ENCODE measurements at places on chromosomes 2 and 18. TPM values are rescaled to one million over a fixed set of nuclear protein-coding genes. Genes with fewer than 3 reads are reported as not detected.

DNA sequence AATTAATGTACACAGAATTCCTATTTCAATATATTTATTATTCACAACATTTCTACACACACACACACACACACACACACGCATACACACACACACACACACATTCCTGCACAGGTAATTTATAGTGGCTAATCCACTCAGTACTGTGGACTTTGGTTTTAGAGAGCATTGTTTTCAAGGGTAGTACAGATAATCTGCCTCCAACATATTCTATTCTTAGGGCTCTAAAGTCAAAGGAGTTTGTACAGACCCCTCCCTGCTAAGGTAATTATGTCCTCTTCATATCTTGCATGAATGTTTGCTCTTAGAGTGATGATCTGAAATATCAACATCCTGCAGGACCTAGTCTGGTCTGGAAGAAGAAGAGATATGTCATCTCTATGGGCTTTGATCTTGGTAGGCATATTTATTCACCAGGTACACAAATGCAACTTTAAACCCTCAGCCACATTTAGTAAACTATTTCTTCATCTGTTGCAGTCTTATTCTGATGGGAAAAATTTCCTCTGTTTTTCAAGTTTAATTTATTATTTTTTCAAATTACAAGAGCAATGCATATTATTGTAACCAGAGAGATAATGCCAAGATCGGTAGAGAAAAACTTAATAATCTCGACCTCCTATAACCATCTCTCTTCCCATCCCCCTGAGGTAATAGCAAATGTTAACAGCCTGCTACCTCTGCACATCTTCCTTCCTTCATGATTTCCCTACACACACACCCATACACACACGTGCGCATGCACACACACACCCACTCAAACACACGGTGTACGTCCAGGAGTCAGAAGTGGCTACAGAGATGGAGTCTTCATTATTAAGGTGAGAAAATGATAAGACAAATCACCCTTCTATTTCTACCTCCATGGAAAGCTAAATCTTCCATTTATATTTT is 18.3 kb upstream of the POLE4 start:
- H3K36me3 ChIP-seq: no peaks in the 10 kb centered on the region
- no peak overlapping the region for H3K27ac ChIP-seq
- no peaks in the 10 kb centered on the region for H3K4me1 ChIP-seq
- no peaks in the 10 kb centered on the region for H3K27me3 ChIP-seq

The ALLC gene
- total RNA-seq: not detected

GRCh38 chr18:59959073-59959472 is 59.3 kb downstream of the PMAIP1 start:
- H3K36me3 ChIP-seq: no peaks in the 10 kb centered on the region
- DNase-seq: no peak
- no peaks in the 10 kb centered on the region for H3K27me3 ChIP-seq

- no peaks in the 10 kb centered on the region for H3K36me3 ChIP-seq
- H3K4me3 ChIP-seq: no peak overlapping the region
- H3K4me1 ChIP-seq: peaks cover 50% of the 10 kb centered on the region
- H3K27me3 ChIP-seq: no peaks in the 10 kb centered on the region
- peak; percentile 60 for DNase-seq
Measured at GRCh38 chr2:9192712-9193111, 13.9 kb upstream of the ASAP2 start.

DNA sequence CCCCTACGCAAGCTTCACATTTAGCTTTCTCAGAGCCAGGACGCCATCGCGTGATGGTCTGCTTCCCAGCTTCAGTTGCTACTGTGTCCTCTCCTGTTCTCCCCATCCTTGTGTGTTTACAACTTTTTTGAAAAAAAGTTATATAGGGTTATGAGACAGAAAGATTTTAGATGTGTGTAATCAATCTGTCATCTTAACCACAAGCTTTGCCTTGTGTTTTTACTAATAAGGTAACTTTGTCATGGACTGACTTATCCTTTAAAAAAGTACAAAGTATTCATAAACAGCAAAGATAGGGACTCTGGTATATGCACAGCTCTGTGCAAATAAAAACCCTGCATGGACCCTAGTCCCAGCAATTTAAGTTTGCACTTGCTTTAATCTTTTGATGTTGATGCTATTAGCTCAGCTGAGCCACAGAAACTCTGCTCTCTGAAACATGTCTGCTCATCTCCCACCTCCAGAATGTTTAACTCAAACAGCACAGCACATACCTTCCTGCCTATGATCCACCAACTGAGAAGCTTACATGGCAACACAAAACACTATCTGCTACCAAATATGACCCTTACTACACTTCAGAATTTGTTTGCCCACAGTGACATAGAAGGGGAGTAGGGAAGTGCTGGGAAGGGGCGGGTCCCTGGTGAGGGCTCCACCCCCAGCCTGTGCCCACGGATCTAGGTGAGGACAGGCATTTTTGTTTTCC is 42.7 kb downstream of the SAP130 start:
- peaks cover 80% of the 10 kb centered on the region for H3K36me3 ChIP-seq
- no peak overlapping the region for H3K27ac ChIP-seq
- H3K4me3 ChIP-seq: no peak overlapping the region
- no peak for DNase-seq

The ARHGEF33 gene
- 6.4 TPM for total RNA-seq

GRCh38 chr18:79690586-79691482 is 11.2 kb downstream of the CTDP1 start:
- peaks cover 8% of the 10 kb centered on the region for H3K36me3 ChIP-seq
- H3K27me3 ChIP-seq: no peaks in the 10 kb centered on the region
- H3K4me3 ChIP-seq: no peak overlapping the region
- no peaks in the 10 kb centered on the region for H3K4me1 ChIP-seq
- no peak for DNase-seq

The SOS1 gene
- 11.3 TPM for total RNA-seq

DNA sequence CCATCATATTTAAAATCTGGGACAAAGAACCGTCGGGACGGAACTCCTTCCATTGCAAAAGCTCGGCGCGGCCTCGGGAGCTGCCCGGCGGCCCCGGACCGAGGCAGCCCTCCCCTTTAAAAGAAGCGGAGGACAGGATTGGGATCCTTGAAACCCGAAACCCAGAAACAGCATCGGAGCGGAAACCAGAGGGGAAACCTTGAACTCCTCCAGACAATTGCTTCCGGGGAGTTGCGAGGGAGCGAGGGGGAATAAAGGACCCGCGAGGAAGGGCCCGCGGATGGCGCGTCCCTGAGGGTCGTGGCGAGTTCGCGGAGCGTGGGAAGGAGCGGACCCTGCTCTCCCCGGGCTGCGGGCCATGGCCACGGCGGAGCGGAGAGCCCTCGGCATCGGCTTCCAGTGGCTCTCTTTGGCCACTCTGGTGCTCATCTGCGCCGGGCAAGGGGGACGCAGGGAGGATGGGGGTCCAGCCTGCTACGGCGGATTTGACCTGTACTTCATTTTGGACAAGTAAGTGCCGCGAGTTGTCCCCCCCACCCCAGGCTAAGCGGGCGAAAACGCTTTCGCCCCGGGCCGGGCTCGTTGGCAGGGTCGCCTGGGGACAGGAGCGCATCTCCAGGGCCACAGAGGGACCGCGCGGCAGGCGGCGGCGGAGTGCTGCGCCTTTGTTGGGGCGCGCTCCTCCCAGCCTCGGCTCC is at the start of gene ANTXR1:
Gene ANTXR1, plus strand, starts transcription at position 38 of the 698 bp plus-strand sequence. Its CDS starts 321 bp downstream, at position 359.
- H3K4me1 ChIP-seq: no peaks in the 10 kb centered on the region
- H3K27ac ChIP-seq: peak within 1 kb of the TSS; percentile 81
- DNase-seq: no peak

Data from ascending aorta (tissue), 2 donors.